NCI-H1417 treated with DMSO at 0.1 percent for 48 hours (cell line): ENCODE measurements at places on chromosomes 3 and 15.

GRCh38 chr15:61184431-61184830 is 44.7 kb downstream of the RORA start:
- no peak for DNase-seq

- DNase-seq, result no peak
Observed at GRCh38 chr3:177646749-177647148, 449.5 kb upstream of the TBL1XR1 start.

DNA sequence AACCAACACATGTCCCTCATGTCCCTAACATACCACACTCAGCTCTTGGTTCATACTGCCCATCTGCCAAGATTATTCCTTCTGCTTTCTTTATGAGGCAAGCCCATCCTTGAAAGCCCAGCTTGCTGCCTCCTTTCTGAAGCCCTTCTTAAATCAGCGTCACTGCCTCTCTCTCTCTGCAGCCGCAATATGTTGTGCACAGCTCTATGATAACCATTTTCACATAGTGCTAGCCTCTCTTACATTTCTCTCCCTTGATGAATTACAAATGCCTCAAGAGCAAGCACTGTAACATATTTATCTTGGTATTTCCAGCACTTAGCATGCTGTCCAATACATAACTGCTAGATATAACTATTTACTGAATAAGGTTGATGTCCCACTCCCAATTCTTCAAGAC is 86.5 kb downstream of the TNIK start:
- no peak for DNase-seq

GRCh38 chr15:77295446-77295845 is 124.5 kb downstream of the PEAK1 start:
- DNase-seq, result no peak

DNA sequence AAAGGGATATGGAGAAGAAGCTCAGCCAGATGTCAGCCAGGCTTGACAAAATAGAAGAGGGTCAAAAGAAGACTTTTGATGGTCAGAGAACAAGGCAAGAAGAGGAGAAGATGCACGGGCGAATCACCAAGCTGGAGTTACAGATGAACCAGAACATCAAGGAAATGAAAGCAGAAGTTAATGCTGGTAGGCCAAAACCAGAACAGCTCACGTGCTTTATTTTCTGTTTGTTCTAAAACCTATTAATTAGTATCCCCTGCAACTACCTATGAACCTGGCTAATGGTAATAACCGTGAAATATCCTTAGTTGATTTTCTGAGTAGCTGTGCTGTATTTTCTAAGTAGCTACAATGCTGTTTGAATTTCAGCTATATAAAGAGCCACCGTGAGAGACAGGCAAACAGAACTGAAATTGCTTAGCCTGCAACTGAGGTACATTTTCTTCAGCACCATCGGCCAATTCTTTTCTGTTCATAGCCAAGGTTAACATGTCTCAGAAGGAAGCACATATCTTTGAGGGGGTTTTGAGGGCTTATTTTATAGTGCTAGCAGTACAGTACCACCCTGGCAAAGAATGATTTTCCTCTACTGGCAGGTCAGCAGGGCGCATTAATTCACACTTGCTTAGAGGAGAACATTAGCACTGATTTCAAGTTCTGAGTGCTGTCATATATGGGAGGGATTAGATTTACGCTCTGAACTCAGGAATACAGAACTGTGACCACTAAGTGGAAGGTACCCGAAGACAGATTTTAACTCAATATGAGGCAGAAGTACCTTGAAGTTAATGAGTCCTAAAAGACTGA is 78.9 kb downstream of the FAM81A start:
- DNase-seq, result no peak

- DNase-seq, result no peak
Observed at GRCh38 chr15:35286721-35287120, 201.6 kb upstream of the NANOGP8 start.

- DNase-seq, result no peak
Observed at GRCh38 chr3:109851854-109852253, 514.5 kb upstream of the DPPA4 start.

DNA sequence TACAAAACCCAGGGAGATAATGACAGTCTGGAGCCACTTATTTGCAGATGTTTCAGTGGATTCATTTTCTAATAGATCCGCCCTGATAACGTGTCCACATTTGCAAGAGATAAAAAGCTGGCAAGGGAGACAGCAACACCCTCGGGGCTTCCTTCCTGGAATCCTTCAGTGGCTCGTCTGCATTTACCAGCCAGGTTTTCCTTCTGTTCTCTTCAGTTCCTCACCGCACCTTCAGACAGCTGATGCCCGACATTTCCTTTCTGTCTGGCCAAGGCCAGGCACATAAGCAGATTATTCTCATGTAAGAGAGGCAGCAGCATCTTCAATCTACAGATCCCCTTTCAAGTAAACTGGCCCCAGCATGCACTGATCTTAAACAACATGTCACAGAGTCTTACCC is 56.2 kb upstream of the SPATA12 start:
- no peak for DNase-seq

DNA sequence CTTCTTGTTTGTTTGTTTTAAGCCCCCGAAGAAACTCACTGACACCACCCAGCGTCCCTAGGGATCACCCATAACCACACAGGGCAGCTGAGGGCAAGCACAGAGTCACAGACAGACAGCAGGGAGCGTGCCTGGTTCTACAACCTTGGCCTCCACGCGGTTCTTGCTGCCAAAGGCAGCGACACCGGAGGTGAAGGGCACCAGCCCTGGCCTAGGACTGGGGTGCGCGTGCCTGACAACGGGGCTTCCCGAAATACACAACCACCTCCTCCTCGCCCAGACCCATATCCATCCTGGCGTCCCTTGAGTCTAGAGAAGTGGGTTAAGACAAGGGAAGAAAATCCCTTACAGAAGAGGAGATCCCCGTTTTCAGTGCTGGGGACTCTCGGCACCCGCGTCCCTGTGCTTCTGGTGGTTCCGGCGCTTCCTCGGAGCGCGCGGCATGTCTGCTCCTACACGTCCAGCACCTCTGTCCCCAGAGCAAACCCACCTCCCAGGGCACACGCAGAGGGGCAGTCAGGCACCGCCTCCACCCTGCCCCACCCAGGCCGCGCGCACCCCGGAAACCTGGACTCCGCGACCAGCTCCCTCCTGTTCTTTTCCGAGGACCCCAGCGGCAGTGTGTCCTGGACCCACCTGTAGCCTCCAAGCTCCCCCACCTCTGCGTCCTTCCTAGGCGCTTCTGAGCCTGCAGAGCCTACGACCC is 911 bp downstream of the RFTN1 start:
- no peak for DNase-seq

DNA sequence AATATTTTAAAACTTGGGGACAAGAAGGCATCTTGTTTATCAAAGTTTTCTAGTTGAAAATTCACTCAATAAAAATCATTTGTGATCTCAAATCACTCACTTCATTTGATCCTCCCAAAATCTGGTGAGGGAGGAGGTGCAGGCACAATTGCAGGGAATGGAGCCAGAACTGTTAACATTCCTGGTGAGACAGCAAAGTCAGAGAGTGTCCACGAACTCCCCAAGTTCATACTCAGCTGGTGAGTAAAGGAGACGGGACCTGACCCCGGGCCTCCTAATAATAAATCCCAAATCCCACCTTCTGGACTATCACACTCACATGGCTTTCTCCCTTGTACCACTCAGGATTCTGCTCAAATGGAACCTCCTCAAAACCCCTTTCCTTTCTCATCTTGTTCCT is 252.3 kb upstream of the LRTM1 start:
- DNase-seq, result no peak

GRCh38 chr3:79822076-79822475 is 54.3 kb upstream of the ROBO1 start:
- no peak for DNase-seq

DNA sequence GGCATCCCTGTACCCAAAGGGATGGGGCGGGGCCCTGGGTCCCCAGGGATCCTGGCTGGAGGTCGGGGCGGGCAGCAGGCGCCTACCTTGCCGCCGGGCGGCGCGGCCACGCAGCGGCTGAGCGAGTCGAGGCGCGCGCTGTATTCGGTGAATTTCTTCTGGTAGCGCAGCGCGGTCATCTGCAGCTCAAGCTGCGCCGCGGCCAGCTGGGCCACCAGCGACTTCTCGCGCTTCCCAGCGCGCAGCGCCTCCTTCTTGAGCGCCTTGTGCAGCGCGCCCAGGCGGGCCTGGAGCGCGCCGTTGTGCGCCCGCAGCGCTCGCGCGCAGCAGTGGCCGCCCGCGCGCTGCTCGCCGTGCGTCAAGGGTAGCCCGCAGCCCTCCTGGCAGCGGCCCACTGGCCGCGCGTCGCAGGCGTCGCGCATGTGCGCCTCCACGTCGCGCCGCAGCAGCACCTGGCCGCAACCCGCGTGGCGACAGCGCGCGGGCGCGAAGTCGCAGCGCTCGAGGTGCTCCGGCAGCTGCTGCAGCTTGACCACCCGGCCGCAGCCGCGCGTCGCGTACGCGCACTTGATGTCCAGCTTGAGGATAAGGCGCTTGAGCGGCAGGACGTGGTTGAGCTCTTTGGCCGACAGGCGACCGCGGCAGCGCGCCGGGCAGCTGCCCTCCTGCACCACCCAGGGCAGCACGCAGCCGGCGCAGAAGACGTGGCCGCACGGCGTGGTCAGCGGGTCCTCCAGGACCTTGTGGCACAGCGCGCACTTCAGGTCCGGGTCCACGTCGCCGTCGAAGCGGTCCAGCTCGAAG is 522 bp downstream of the PDZRN3 start:
- DNase-seq, result no peak

- DNase-seq, result no peak
Observed at GRCh38 chr15:100241572-100242482, 99.9 kb downstream of the ADAMTS17 start.

DNA sequence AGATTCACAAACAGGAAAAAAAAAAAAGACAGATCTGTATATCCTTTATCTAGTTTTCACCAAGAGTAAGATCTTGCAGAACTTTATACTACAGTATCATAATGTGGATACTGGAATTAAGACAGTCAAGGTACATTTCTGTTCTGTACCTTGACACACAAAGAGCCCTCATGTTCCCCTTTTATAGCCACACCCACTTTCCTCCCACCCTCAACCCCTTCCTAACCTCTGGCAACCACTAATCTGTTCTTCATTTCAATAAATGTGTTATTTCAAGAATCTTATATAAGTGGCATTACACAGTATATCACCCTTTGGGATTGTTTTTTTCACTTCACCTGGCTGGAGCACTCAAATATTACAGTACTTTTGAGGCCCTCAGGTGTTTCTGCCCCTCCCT is 3.6 kb upstream of the RAB6B start:
- no peak for DNase-seq

- no peak for DNase-seq
Observed at GRCh38 chr3:73192036-73192738, 130.7 kb downstream of the EBLN2 start.

DNA sequence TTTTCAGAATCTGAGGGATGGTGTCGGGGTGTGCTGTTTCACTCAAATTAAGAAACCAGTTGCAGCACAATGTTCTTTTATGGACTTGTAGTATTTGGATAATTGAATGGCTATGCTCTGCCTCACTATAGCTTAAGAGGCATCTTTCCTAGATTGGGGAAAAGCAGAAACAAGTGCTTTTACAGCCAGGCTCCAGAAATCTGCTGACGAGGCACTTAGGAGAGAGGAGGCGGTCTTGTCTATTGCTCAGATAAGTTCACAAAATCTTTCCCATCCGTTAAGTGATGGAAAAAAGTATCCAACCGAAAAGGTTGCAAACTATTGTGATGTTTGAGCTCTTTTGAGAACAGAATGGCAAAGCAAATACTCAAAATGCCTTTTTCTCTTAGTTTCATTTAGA is 336.1 kb upstream of the RARB start:
- DNase-seq, result no peak

DNA sequence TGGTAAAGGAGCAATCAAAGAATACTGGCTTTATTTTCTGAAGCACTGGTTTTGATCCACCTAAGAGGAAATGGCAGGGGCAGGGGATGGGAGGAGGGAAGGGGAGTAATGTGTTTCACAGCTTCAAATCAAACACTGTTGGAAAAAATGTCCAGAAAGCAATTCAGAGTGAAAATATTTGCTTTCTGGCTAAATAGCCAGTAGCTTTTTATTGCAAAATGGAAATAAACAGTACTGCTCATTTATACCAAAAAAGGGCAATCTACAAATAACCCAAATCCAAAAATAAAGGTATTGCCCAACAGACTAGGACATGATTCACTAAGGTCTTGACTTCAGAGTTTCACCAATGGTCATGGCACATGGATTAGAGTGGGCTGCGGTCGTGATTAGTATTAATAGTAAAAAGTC is 279.3 kb upstream of the THBS1 start:
- DNase-seq, result no peak

DNA sequence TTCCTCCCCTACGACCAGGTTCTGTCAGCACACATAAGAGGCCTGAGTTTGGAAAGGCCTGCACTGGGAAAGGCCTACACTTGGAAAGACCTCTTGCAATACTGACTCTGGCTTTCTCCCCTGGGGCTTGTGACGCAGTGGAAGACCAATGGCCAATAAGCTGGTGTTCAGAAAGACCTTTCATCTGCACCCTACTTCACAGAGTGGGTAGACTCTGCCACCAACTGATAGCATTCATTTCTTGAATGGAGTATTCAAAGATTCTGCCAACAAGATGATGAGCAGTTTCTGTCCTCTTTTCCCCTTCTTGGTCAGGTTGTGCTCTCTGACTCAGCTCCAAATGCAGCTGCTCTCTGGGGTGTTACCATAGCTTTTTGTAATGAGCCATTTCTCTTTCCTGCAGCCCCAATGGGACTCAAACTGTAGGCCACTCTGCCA is 48.8 kb downstream of the TIPARP start:
- DNase-seq, result no peak

DNA sequence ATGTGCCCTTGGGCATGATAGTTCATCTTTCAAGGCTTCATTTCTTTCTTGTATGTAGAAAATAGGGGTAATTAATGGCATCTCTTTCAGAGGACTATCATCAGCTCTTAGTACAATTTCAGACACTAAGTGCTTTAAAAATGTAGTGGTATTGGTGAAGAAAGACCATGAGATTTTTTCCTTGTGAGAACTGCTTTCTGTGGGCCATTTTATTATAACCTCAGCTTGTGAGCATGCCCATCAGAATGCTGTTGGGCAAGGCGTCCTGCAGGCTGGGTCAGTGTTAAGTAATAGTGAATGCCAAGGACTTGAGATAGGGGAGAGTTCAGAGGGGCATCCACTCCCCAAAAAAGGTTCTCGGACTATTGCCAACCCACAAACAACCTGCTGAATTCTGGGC is 187.9 kb downstream of the GHSR start:
- no peak for DNase-seq

DNA sequence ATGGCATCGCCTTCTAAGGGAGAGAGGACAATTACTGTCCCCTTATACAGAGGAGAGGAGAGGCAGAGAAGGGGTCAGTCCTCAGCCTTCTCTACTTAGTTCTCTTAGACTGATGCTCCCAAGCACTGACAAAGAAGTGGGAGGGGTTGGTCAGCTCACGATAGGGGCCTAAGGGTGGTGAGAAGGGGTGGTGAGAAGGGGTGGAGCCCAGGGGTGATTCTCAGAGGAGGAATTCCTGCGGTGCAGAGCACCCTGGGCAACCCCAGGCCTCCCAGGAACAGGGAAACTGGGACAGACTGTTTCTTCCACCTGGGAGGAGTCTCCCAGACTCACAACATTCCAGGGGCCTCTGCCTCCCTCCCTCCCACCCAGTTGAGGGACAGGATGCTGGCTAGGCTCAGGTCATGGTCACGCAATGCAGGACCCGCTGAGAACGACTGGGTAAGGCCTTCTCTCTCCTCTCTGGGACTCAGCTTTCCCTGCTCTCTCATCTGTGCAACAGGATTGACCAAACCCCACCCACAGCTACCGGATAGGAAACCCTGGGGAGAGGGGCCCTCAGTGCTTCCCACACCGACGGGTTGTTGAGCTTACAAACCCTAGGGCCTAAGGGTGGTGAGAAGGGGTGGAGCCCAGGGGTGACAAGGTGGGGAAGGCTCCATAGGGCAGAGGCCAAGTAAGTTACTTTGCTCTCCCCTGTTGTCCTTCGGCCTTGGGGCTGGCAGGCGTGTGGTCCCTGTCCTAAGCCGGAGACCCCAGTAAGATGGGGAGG is 1.5 kb downstream of the TPRA1 start:
- DNase-seq, result no peak
